ENCODE measurements at places on chromosomes 5 and 9.

DNA sequence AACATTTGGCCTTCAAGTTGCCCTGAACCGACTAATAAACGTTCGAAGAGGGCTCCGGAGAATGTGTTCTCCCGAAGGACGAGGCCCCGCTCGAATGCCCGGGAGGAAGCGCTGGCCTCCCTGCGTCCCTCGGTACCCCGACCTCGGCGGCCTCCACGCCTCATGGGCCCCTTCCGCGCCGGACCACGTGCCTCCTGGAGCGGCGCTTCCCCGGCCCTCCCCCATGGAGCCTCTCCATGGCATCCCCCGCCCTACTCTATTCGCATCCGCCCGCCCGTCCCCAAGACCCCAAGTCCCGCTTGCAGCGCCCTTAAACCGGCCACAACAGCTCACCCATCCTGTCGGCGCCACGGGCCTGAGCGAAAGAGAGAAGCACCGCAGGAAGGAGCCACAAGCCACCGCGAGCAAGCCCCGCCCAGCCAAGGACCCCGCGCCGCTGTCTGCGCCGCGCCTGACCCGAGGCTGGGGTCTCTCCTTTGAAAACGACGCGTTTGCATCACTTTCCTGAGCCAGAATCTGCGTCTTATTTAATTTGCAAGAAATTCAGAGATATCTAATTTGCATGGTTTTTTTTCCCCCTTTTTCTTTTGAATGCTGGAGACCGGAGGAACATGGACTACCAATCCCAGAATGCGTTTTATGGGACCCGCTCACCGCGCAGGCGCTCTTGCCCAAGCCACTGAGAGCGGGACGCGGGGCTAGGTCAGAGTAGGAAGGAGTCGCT is at the start of gene RPS23:
TSS of gene RPS23 (minus strand) at position 368 of the 724 bp plus-strand sequence. CDS start at position 337, 31 bp downstream.
- DNase-seq: peak; percentile 88

GRCh38 chr5:74250304-74251102 is 390.0 kb downstream of the ENC1 start:
- no peak for DNase-seq

DNA sequence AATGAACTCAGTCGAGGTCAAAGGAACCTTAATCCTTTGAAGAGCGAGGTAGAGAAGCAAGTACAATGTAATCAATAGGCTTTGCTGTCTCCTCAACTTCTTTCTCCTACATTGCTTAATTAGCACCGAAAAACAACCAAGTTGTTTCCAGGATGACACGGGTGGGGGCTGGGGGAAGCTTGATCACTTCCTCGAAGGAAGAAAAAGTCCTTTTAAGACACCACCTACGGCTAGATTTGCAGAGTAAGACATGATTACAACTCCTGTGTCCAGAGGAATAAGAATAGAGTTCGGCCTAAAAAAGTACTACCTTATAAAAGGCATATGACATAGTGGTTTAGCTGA is 811 bp upstream of the ARRDC3 start:
- no peak for DNase-seq

GRCh38 chr5:66987949-66988838 is 208.4 kb downstream of the CD180 start:
- no peak for DNase-seq

GRCh38 chr5:132325691-132326090 is 31.5 kb downstream of the SLC22A4 start:
- no peak for DNase-seq

DNA sequence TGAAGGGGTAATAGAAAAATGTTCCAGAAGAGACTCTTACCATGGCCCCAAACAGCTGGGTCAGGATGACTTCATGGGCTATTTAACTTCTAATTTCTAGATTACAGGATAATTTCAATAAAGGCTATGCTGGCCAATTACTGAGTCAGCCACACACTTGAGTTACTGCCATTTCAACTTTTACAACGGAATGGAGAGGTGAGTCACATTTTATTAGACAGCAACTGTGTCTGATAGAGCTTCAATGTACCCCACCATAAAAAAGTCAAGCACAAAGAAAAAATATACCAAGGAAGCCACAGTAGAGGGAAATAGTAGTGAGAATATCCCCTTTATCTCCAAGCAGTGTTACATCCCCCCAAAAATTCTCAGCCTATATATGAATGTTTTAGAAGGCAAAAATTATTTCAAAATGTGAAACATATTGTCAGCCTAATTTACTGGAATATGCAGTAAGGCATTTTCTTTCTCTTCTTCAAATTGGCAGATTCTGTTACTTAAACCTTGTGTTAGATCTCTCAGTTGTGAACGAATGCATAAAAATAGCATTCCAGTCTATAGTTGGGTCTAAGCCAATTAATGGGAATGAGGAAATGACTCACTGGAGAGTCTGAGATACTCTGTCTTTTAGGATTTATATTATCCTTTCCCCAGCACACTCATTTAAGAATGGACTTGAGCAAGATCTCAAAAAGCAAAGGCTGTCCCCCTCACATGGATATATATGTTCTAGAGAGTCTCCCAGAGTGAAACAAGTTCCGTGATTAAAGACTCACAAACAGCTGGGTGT is 47.1 kb upstream of the RAI14 start:
- no peak for DNase-seq

DNA sequence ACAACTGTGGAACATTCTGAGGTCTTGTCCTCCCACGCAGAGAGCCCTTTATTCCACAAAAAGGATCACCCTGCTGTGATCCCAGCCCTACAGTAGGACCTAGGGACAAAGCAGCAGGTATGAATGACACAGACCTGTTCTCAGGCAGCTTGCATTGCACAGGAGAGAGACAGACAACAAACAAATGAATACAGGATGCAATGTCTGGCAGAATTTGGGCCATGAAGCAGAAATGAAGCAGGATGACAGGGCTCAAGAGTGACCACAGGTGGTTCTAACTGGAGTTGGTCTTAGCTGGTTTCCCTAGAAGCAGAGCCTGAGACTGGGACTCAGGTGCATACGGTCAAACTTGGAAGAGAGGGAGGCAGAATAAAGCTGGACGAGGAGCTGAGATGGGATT is 388.8 kb downstream of the CDK5RAP2 start:
- no peak for DNase-seq

All from H9 (cell line).